ENCODE measurements at places on chromosomes 6 and 20.

DNA sequence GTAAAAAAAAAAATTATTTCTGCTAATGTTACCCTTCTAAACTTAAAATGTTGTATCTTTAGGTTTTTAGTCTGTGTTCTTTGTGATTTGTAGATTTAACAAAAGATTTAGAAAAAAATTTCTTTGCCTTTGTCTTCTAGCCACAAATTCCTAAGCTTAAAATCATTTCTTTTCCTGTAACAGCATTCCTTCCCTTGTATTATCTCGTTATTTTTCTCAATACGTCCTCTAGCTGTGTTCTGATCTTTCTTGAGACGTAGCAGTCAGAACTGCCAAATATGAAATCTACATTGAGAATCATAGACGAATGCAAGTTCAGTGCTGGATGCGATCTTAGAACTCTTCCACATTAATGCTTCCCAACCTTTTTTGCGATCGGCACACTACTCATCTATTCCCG is 283.1 kb downstream of the UTRN start:
- DNase-seq: no peak

DNA sequence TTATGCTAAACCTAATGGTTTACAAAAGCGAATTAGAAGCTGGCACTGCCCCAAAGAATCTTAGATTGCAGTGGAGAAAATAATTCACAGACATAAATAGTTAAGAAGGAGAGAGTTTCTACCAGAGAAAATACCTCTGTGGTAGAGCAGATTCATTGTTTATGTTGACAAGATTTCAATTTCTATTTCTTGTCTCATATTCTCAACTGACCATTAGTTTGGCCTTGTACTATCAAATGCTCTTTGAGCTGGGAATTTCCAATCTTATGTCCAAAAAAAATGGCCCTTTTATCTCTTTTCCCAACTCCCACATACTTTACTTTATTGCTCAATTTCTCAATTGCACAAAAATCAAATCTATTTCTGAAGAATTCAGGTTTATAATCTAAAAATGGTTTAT is 804.1 kb upstream of the CITED2 start:
- DNase-seq: no peak

- DNase-seq: peak; percentile 48
Measured at GRCh38 chr20:25058051-25058846, at the start of gene ACSS1. Gene ACSS1, minus strand, starts transcription at chr20:25058139. Its CDS starts 37 bp downstream, at chr20:25058102.

- no peak for DNase-seq
Measured at GRCh38 chr6:37618916-37619590, 78.6 kb downstream of the MDGA1 start.

- no peak for DNase-seq
Measured at GRCh38 chr6:9224539-9224938, 789.2 kb upstream of the SLC35B3 start.

DNA sequence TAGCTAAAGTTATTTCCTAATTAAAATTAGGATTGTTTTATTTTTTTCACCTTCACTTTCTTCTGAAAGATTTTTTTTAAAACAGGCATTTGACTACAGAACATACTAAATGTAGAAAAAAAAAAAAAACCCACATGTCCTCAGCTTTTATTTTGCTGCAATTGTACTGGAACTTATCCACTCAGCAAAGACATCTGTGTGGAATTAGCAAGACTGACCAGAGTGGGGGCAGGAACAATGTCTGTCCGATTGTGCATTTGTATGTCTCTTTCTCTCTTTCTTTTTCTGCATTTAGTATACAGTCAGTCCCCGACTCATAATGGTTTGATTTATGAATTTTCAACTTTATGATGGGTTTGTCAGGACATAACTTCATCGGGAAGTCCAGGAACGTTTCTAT is 77.3 kb downstream of the CHD6 start:
- DNase-seq: no peak

DNA sequence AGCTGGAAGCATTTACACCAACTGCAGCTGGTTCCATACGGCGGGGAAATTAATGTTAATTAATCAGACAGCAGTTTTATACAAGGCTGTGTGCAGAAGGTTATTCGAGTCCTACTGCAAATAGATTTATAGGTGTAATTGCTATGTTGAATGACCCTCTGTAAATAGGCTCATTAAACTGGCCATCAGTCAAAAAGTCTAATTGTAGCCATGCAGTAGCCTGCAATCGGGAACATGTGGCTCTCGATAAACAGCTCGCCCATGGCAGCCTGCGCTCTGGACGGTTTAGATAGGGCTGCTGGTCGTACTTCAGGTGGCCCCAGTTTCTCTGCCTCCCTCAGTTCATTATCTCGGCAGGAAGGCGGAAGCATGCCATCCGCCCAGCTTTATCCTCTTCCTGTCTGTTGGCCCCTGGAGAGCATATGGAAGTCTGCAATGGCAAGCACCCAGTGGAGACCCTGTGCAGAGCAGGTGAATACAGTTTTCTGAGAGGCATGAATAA is 143.2 kb downstream of the MBOAT1 start:
- DNase-seq: no peak

GRCh38 chr6:142946181-142946923 is 1.4 kb upstream of the HIVEP2 start:
- peak; percentile 74 for DNase-seq

DNA sequence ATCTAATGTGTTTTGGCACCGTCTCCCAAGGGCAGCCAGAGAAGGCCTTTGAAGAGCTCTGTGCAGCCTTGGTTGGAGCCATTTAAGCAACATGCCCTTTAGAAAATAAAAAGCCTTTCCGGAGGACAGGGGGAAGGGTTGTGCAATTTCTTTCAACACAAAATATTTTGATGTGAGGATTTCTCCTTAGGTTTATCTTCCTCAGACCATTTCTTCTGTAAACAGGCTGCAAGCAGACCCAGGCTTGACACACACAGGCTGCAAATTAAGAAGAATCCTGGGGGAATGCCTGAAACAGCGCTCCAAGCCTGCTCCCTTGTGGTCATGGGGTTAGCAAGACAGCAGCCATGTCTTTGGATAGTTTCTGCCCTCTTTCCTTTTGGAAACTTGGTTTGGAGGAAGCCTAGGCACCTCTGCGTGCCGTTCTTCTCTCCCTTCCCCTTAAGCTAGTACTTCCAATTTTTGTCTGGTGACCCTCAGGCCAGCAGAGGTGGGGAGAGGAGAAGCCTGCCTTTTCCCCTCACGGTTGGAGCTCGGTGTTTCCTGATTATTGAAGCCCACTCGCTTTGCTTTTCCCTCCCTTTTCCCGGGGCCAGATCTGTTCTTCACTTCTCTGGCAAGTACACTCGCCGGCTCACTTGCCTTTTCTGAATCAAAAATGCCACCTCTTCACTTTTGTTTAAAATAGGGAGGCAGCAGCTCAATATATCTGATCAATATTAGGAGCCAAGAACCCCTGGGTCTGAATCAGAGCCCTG is 39.6 kb upstream of the NOX3 start:
- no peak for DNase-seq

GRCh38 chr6:157194643-157195042 is 128.7 kb downstream of the TMEM242 start:
- no peak for DNase-seq

DNA sequence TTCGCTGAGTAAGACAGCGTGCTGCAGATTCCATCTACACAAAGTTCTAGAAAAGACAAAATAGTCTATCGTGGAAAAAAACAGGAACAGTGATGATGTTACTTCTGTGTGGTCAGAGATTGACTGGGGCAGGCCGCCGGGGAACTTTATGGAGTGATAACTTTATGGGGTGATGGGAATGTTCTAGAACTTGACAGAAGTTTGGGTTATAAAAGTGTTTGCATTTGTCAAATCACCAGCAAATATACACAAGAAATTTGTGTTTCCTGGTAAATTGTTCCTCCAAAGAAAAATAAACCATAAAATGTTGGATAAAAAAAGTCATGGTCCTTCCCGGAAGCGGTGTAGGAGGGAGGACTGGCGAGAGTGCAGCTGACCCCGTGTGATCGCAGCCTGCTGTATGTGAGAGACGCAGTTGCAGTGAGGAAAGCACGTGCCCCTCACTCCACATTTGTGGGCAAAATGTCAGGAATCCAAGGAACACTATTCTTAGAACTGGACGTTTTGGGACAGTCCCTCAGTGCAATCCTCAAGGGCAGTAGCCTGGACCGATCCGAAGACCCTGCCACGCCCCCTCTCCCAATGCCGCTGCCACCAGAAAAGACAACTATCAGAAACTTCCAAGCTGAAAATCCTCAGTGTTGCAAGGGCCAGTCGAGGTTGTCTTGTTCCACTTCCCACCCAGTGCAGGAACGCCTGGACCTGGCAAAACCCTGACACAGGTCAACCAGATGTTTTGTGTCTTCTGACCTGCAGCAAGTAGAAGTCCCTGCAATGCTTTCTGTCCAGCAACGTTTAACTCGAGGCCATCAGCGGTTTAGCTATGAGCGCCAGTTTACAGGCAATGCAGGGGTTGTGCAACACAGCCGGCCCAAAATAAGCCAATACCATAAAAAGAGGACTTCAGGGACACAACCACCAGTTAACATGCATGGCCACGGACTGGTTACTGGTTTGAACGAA is 80.5 kb upstream of the QKI start:
- no peak for DNase-seq

DNA sequence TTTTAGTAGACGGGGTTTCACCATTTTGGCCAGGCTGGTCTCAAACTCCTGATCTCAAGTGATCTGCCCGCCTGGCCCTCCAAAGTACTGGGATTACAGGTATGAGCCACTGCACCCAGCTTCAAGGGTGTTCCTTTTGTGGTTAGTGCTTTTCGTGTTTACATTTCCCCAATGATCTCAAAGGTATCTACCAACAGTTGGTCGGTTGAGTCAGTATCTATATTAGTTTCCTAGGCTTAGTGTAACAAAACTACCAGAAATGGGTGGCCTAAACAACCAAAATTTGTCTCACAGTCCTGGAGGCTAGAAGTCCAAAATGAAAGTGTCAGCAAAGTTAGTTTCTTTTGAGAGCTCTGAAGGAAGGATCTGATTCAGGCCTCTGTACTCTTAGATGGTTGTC is 30.1 kb downstream of the CASP8AP2 start:
- DNase-seq: no peak

DNA sequence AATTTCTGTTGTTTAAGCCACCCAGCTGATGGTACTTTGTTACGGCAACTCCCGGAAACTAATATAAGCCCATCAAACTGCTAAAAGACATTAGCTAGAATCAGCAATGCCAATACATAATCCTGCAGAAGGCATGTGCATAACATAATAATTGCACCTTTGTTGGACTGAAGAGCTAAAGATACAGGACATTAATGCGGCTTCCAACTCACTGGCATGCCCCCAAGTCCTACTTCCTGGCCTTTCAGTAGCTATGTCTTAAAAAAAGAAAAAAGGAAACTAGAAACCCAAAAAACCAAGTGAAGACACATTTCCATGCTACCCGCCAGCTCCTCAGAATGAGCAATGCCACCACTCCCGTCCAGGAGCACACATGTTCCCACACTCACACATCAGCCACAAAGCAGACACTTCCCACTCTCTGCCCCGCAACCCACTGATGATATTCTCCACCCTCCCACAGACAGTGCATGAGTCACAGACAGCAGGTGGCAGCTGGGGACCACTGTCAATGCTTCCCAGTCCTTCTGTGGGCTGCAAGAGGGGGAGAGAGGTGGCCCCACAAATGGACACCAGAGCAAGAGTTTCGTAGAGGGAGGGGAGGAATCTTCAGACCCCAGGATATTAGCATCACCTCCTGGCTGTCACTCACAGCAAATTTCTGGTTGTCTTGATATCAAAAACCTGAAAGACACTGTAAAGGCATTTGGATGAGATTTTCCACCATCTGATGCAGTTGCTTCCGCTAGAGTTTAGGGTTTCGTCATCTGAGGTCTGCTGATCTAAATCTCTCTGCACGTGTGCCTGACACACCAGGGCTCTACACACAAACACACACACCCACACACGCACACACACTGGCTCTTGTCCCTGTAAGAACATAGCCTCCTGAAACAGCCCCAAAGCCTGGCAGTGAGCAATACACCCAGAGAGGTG is 32.8 kb downstream of the GFOD1 start:
- DNase-seq: peak; percentile 17

DNA sequence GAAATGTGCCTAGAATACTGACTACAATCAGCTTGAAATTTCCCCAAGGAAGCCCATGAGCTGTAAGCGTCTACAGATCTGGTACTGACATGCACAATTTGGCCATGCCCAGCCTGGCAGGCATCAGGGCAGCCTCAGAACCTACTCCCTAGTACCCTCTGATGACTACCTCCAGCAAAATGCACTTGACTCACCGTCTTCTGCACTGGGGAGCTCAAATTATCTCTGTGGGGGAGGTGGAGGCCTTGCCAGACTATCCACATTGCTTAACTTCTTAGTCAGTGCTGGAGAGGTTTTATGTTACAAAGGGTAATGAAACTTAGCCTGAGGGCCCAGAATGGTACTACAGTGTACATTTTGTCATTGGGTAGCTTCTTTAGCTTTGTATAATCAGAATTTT is 126.0 kb upstream of the ADGRF1 start:
- DNase-seq: no peak

DNA sequence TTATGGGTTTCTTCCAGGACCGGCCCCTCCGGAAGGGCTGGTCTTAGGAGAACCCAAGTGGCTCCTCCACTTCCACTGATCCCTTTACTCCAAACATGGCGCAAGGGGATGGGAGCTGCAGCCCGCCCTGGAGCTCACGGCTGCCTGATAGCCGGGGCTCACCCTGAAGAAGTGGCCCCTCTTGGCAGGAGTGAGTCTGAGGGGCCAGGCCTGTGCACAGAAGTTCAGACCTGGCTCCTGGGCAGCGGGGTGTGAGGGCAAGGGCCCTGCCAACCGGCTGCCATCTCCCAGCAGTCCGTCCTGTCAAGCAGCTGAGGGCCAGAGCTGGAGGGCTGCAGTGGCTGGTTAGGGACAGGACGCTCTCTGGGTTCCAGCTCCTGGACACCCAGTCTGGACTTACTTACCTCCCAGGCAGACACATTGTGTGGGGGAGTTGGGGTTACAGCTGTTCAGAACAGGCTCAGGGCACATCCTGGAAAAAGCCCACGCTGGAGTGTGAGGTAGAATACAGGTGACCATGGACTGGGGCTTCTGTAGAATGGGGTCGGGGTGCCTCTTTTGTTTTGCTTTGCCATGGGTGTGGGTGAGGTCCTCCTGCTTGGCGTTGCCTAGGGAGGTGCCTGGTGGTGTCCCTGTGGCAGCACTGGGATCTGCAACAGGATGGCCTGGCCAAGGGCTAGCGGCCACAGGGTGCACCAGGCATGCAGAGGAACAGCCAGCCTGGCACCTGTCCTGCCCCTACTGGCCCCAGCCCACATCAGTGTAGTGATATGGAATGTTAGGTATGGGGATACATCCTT is 88.4 kb downstream of the ASXL1 start:
- no peak for DNase-seq

- DNase-seq: no peak
Measured at GRCh38 chr6:29948277-29948676, 5.9 kb downstream of the HLA-A start.

DNA sequence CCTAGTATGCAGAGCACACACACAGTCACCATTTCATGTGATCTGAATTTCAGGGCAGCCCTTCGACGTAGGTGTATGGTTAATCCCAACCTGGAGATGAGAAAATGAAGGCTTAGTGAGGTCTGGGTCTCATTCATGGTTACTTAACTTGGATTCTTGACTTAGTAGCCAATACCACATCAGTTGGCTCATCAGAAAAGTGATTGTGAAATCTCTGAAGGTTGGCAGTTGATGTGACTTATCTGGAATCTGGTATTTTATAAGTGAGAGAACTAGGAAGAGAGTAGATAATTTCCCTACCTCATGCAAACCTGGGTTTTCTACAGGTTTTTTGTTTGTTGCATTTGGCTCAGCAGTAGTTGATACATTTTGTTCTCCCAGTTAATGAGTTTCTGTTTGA is 123.7 kb downstream of the CCDC170 start:
- no peak for DNase-seq
